Stimulated activated CD4-positive, alpha-beta T cell treated with anti-CD3 and anti-CD28 coated beads, TNF-alpha, amount 100 ng/mL, for 1 hour (primary cell): ENCODE measurements at places on chromosomes 4 and X.

DNA sequence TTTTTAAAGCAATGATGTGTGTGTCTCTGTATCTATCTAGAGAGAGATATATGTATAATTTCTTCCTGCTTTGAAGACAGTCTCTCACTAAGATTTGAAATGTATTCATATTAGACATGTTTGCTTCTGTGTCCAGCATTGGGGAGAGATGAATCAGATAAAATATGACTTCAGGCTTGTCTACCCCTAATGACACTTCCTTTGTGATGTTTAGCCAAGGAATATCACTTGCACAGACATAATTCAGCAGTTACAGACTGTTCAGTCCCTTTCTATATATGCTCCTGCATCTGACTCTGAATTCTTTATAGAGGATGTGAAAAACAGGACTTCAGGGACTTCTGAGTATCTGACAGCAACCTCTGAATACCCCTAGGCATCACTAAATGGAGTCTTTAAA, 158.4 kb downstream of the DCLK2 start:
- DNase-seq = no peak

GRCh38 chr4:159762672-159763071, 659.8 kb downstream of the RAPGEF2 start:
- no peak for DNase-seq

- no peak for DNase-seq
Measured at GRCh38 chrX:74523870-74524735, 90.3 kb downstream of the RLIM start.

- no peak for DNase-seq
Measured at GRCh38 chrX:68832516-68833447, 4.0 kb downstream of the EFNB1 start.

DNA sequence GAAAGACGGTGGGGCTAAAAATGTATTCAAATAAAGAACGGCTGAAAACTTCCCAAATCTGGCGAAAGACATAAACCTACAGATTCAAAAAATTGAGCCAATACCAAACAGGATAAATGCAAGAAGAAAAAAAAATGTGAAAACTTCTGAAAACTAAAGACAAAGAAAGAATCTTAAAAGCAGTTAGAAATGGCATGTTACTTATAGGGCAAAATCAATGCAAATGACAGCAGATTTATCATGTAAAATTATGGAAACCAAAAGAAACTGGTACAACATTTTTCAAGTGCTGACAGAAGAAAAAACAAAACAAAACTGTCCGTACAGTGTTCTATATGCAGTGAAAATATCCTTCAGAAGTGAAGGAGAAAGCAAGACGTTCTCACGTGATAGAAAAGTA, 239.0 kb downstream of the PDGFC start:
- DNase-seq = no peak

- peak; percentile 97 for DNase-seq
Measured at GRCh38 chr4:37686373-37687193, at the start of gene RELL1. Gene RELL1, minus strand, starts transcription at chr4:37686376. Its CDS starts 89 bp downstream, at chr4:37686287.

DNA sequence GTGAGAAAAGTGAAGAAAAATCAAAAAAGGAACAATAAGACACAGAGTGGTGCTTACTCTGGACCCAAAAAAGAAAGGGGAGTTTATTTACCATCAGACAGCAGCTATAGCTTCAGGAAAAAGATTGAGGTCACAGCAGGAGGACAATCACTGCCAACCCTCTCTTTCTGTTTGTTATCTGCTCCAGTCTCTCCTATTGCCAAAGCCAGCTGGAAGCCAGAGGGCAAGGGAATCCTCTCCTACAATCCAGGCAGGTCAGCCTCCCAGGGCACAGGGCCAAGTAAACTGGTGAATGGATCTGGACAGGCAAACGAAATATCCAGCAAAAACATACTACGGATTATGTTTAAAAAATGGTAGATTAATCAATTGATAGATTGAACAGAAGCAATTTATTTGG, 306.9 kb upstream of the SLIT2 start:
- DNase-seq = no peak

- DNase-seq = no peak
Measured at GRCh38 chr4:48899950-48900349, 6.6 kb downstream of the OCIAD2 start.

DNA sequence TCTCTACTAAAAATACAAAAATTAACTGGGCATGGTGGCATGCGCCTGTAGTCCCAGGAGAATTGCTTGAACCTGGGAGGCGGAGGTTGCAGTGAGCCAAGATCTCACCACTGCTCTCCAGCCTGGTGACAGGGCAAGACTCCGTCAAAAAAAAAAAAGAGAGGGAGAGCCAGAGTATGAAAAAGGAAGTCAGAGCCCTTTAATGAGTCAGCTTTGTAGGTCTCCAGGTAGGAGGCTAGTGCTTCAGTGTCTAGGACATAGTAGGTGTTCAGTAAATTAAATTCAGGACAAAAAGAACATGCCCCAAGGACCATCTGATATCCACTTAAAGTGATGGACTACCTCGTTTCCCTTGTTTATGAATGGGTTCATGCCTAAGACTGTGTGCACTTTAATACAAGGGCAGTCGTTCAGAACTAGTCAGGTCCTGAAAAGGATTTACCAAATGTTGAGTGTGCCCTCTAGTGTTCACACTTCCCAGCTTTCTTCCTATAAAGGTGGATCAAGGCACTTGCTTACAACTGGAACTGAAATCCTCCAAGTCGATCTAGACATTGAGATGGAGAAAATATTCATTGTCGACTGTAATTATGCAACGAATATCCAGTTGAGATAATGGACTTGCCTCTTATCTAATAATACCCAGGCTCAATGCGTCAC, 29.0 kb downstream of the F9 start:
- DNase-seq = no peak

DNA sequence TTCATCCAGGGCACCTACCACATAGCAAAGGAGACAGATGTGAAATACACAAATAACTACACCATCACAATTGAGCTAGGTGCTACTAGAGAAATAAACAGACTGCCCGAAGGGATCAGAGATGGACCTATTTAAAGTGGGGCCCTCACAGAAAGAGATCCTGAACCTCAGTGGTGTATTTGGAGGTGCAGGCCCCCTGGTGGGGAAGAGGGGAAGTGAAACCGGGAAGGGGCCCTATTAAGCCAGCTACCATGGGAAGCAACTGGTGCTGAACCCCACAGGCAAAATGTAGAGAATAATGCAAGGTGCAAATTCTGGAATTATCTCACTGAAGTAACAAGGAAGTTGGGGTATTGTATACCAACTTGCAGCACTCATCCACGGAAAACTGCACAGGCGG, 78.6 kb upstream of the FAM9A start:
- no peak for DNase-seq

DNA sequence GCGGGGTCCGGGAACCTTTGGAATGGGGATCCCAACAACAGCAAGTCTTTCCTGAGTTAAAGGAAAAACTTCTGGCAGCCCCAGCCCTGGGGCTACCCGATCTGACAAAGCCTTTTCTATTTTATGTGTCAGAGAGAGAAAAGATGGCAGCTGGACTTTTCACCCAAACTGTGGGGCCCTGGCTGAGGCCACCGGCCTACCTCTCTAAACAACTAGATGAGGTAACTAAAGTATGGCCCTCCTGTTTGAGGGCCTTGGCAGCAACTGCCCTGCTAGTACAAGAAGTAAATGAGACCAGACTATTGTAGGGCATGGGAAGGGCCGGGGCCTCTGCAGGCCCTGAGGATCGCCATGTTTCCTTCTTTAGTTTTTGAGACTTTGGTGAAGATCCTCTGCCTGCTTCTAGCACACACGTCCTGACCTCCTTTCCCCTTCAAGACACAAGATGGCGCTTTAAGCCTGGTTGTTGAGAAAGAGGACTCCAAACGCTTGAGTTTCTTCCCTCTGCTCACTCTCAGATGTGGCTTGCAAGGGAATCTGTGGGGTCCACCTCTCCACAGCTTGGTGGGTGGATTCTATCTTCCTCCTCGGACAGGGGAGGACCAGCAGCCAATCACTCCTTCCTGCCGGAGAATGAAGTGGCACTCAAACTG, 18.5 kb upstream of the DRD5 start:
- no peak for DNase-seq

DNA sequence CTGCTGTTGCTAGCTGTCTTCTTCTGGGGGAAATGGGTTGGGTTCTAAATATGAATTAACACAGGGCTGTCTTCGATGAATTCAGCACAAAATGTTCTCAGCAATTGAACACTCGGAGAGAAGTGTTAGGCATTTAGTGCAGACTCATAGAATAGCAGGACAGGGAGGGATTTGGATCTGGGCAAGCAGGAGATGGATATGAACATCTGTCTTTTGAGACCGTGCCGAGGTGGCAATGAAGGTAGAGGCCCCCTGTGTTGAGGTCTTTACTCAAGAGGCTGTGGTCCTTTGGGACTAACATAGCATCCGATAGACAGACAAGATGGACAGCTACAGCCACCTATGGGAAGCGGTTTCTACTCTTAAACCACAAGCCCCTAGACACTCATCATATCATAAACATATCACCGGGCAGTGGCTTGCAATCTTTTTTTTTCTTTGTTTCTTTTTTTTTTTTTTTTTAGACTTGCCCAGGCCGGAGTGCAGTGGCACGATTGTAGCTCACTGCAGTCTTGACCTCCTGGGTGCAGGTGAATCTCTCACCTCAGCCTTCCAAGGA, 6.7 kb downstream of the CD99 start:
- no peak for DNase-seq
